ENCODE measurements at places on chromosomes 2 and 18.

GRCh38 chr2:156657809-156658208, 221.6 kb downstream of the GPD2 start:
- no peak for DNase-seq

- no peak for DNase-seq
Observed at GRCh38 chr2:5846881-5847280, 154.7 kb downstream of the SOX11 start.

DNA sequence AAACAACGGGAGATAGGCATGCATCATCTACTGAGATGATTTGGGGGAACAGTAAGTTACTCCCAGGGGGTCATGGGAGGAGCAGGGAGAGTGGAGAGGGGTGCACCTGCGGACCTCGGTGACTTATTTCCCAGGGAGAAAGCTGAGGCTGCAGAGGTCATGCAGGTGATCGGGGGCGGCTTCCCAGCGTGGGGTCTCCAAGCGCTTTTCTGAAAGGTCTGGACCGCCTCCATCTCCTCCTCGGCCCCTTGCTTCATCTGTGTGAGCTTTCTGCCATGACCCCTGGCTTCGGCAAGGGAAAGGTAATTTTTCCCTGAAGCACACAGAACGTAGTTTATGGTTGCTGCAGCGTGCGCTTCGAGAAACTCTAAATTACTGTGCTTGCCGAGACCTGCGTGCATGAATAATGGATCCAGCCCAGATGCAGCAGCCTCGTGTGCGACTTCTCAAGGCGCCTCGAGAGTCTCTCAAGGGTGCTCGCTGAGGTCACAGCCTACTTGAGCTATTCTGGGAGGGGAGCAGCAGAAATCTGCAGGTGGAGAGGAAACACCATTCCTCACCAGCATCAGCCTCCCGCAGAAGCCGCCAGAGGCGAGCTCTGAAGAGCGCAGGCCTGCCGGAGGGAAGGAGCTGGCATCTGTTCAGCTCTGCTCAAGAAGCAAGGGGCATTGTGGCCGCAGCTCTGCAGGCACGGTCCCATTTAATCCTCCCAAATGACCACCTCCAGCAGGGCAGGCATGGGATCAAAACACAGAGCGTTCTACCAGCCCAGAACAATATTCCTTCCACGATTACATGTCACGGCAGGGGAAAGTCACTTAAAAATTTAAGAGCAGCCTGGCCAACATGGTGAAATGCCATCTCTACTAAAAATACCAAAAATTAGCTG, 308.4 kb upstream of the MYT1L start:
- no peak for DNase-seq

GRCh38 chr2:60857056-60857455, 24.3 kb upstream of the REL start:
- DNase-seq, result no peak

GRCh38 chr2:36653155-36653554, 43.4 kb upstream of the VIT start:
- no peak for DNase-seq

GRCh38 chr18:39480494-39481195, 1915.0 kb upstream of the CELF4 start:
- DNase-seq, result no peak

- DNase-seq, result no peak
Observed at GRCh38 chr2:12465631-12466135, 251.1 kb upstream of the TRIB2 start.
